ENCODE measurements at places on chromosomes 7 and 10.

- DNase-seq = no peak
These were observed 62.6 kb downstream of the EBF3 start for GRCh38 chr10:129901389-129902006.

GRCh38 chr10:44925224-44925623, 14.1 kb downstream of the TMEM72 start:
- DNase-seq = no peak

DNA sequence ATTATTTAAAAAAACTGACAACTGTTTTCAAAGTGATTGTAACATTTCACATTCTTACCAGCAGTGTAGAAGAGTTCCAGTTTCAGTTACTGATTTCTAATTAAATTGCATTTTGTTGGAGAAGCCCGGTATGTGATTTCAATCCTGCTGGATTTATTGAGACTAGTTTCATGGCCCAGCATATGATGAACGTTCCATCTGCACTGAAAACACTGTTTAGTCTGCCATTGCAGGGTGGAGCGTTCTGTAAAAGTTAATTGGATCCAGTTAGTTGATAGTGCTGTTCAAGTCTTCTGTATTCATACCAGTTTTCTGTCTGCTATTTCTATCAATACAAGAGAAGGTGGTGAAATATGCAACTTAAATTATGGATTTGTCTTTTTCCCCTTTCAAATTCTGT, 37.3 kb upstream of the CCNY start:
- DNase-seq = no peak

DNA sequence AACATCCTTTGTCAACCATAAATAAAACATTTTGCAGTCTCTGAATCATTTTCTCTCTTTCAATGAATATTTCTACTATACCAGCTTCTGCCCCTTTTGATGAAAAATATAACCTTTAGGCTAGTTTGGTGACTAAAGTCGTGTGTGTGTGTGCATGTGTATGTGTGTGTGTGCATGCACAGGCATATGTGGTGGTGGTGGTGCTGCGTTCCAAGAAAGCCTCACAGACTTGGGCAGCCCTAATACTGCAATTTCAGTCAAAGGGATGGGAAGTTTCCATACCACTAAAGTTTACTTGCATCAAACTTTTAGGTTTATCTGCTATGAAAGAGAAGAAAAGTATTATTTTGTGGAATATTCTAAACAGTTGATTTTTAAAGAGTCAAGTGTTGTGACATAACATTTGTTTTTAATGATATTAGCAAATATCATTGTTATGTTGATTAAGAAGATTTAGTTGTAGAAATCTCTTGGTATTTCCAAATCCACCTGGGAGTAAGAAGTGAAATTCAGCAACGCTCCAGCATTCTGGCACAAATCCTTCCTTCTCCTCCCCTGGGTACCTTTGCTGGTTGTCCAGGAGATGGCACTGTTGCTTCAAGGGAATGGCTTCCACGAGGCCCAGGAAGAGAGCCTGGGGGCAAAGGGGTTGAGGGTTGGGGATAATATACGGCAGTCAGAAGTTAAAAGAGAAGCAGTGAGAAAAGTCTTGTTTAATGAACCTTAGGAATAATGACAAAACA, 41.5 kb downstream of the ASB4 start:
- DNase-seq = no peak

GRCh38 chr10:113503930-113504329, 48.9 kb upstream of the HABP2 start:
- no peak for DNase-seq

- no peak for DNase-seq
These were observed 1.7 kb downstream of the ADRB1 start for GRCh38 chr10:114045136-114046086.

GRCh38 chr7:44061645-44062179, 3.7 kb downstream of the PGAM2 start:
- DNase-seq = no peak

DNA sequence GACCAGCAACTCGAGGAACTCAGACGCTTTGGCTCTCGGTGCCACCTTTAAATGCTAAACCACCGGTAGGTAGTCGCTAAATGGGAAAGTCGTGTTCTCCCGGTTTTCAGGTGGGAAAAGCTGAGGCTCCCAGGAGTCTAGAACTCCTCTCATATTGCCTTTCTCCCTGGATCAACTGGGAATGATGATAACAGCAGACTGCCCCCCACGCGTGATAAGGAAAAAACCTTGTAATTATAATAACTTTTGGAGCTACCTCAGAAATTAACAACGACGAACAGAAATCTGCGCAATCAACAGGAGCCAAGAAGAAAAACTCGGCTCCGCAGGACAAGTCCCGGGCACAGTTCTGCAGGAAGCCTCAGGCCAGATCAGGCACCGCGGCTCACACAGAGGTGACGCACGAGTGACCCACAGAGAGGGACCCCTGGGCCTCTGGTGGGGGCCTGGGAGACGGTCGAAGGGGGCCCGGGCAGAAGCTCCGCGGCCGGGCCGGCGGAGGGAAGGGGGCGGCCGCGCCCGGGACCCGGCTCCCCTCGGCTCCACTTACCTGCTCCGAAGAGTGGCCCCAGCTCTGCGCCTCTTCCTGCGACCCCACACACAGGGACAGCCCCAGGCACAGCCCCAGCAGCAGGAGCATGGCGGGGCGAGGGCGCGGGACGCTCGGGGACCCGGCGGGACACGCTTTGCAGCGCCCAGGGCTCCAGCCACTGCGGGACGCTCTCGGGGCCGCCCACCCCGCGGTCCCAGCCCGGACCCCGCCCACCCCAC, at the start of gene ITIH5:
ITIH5 (minus strand) TSS at position 714 of the 771 bp plus-strand sequence; CDS start at position 640, 74 bp downstream.
- no peak for DNase-seq

DNA sequence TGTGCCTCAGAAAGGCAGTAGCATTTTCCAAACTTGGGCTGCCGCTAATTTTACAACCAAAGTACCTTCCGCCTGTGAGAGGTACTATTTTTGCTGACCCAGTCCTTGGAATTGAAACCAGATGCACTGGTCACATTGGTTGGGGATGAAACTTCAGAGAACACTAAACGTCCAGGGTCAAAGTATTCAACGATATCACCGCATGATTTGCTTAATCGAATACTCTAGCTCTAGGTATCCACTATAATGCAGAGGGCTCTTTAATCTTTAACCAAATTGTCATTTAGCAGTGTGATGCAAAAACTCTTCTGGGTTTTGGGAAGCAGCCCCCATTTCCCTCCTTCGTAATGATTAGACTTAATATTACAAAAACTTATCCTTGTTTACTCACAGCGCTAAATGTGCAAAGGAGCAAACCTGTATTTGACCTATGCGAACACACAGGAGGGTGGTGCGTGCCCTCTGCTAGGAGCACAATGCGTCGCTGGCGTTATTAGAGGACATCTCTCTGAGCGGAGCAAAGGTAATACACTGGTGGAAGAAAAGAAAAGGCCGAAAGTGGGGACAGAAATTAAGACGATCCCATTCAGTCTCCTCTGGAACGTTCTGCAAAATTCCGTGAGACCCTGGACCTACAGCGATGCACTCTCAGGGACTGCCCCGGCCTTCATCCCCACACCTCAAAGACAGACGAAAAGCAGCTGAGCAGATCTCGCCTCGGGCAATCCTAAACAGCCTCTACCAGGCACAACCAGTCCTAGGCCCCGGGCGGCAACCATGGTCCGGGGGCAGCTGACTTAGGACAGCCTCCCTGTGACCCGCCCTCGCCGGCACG, 916 bp upstream of the EEPD1 start:
- no peak for DNase-seq

- no peak for DNase-seq
These were observed 134.2 kb upstream of the AUTS2 start for GRCh38 chr7:69464035-69464434.

GRCh38 chr10:24695452-24695851, 28.2 kb downstream of the ARHGAP21 start:
- no peak for DNase-seq

DNA sequence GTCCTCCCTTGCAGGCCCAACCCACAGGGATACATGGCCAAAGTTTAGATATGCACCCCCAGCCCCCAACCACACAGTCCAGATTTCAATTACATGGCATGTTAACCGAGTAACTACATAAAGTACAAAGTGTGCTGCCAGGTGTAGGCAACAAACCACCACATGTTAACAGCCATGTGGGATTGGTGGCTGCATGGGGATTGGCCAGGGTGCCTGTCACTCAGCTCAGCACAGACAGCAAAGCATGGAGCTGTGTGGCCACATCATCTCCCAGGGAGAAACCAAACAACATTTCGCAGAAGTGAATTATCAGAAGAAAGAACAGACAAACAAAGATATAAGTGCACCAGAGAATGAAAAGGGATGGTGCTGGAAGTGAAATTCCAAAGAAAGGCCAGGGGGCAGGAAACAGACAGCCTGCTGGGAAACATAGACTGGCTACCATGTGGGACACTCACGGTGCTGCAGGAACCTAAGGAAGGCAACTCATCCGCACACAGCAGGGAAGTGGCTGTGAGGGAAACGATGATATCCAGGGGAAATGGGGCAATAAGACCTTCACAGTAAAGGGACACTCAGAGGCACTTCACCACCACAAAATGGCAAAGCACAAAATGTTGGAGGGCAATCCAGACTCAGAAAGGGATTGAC, 171.2 kb downstream of the PTPRN2 start:
- DNase-seq = no peak

DNA sequence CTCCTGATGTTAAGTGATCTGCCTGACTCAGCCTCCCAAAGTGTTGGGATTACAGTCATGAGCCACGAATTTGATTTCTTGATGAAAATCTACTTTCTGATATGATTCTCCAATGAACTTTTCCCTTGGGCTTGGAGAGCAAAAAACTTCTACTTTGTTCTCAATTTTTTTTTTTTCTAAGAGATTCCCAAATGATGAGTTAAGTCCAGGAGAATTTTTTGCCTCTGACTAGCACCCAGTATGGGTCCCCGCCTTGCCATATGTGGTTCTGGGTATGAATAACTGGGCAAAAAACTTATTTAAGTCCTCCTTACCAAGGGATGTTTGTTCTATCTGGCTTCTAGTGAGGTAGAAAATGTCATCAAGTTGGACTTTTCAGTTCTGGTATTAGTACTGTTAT, 147.9 kb upstream of the LYZL1 start:
- no peak for DNase-seq

DNA sequence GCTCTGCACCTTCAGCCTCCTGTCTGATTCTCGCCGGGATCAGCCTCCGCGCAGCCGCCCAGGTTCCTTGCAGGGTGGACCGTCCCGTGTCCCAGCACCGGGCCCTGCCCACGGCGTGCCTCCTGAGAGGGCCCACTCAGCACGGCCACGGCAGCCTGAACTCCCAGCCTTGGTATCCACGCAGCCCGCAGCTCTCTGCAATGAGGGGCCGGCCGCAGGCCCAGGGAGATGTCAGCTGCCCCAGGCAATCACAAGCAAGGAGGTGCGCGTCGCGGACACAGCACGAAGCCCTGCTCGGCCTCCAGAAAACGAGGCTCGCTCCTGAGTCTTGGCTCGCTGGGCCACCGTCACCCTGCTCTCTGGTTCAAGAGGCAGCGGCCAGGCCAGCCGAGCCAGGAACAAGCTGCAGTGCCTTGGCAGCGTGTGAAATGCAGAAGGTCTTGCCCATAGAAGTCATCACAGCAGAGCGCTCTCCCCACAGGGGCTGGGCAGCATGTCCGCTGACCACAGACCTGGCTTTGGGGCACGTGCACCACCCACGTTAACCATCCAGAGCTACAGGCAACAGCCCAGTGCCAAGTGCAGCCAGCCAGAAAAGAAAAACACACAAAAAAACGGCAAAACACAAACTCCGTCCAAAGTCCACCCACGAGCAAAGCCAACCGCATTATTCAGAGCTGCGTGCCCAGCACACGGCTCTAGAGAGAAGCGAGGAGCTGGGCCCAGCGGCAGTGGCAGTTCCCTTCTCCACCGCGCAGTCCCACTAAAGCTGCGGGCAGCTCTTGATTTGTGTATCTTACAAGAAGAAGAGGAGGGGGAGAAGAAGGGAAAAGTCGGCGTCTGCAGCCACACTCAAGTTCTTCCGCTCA, 13.9 kb downstream of the GPER1 start:
- no peak for DNase-seq

GRCh38 chr10:124562425-124563060, 100.9 kb downstream of the LHPP start:
- DNase-seq = no peak

GRCh38 chr10:79390551-79391229, 43.4 kb downstream of the PPIF start:
- no peak for DNase-seq

DNA sequence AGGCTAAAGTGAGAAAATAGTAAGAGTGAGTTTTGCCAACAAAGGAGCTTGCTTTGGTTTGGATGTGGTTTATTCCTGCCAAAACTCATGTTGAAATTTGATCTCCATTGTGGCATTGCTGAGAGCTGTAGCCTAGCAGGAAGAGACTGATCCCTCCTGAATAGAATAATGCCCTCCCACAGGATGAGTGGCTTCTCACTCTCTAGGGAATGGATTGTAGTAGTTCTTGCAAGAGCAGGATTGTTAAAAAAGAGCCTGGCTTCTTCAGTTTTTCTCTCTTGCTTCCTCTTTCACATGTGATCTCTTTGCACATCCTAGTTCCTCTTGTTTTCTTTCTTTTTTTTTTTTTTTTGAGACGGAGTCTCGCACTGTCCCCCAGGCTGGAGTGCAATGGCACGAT, 34.4 kb downstream of the ASAH2 start:
- no peak for DNase-seq

DNA sequence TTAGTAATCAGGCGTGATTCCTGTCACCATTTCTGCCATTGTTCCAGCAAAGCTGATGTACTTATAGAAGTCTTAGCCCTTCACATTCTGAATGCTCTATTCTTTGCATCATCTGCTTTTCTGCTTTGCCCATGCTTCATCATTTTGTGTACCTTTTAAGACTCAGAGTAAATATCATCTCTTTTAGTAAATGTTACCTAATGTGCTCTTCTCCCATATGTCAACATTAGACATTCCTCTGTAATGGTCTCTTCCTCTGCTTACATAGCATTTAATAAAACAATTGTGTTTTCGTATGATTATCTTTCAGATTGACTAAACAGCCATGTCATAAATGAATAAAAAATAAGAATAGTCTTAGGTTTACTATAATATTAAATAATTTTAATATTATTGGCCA, 719.6 kb upstream of the GRM3 start:
- no peak for DNase-seq

GRCh38 chr7:28180364-28181147, at the start of gene JAZF1:
TSS of gene JAZF1 (minus strand) at chr7:28180795.
- peak; percentile 16 for DNase-seq

GRCh38 chr7:81725003-81725811, 44.6 kb downstream of the HGF start:
- DNase-seq = no peak

GRCh38 chr10:27783660-27784059, 38.0 kb upstream of the MKX start:
- DNase-seq = no peak

DNA sequence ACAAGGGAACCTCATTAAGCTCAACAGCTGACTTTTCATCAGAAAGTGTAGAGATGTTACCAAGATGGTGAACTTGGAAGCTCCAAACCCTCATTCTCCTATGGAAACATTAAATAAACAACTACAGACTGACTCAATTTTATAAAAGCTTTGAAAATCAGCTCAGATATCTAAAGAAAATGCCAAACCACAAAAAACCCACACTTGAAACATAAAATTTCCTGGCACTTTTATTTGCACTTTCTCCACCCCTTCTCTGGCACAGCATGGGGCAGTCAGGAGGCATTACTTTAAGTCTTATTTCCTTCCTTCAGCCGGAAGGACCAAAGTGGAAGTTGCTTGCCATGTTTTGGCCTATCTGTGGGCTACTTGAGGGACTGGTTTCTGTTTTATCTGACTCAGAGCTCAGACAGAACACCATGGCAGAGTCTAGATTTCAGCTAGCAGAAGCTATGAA, 114.7 kb downstream of the ODAD2 start:
- no peak for DNase-seq

- no peak for DNase-seq
These were observed 16.2 kb upstream of the SND1 start for GRCh38 chr7:127635659-127636285.

All from activated T-helper 1 cell treated with anti-CD3 and anti-CD28 coated beads, Interleukin-2, amount 50 U/mL, for 16 hours (primary cell).